ENCODE measurements at places on chromosomes 3 and 15.

DNA sequence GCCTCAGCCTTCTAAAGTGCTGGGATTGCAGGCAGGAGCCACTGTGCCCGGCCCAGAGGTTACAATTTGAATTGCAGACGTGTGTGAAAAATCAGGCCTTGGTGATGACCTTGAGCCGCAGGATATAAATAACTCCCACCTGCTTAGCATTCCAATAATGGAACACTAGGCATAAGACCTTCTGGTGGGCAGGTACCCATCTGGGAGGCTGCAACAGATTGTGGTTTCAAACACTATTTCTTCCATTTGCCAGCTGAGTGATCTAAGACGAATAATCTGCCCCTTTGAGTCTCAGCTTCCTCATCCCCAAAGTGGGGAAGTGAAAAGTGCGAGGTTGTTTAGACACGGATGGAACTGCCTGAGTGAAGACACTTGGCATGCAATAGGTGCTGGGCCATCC is 47.7 kb upstream of the HERC1 start:
- H3K27ac ChIP-seq = no peak overlapping the region
- ATAC-seq = no peak
- H3K27me3 ChIP-seq = no peaks in the 10 kb centered on the region

DNA sequence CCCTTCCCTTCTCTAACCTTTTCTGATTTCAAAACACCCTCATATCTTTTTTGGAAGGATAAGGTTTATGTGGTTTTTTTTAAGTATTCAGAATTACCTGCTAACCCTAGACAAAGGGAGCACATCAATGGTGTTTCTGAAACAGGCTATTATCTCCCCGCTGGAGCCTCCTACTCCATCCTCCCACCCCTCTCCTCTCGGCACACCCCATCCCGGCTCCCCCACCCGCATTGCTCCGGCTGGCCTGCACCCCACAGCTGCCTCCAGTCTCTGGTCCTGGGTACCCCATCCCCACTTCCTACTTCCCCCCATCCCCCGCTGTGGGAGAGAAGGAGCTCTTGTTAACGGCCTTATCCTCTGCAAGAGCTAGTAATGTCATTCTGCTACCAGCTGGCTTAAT is 59.2 kb downstream of the PDIA5 start:
- peaks cover 52% of the 10 kb centered on the region for H3K36me3 ChIP-seq
- H3K27ac ChIP-seq = no peak overlapping the region
- H3K27me3 ChIP-seq = no peaks in the 10 kb centered on the region
- no peak overlapping the region for H3K4me3 ChIP-seq

DNA sequence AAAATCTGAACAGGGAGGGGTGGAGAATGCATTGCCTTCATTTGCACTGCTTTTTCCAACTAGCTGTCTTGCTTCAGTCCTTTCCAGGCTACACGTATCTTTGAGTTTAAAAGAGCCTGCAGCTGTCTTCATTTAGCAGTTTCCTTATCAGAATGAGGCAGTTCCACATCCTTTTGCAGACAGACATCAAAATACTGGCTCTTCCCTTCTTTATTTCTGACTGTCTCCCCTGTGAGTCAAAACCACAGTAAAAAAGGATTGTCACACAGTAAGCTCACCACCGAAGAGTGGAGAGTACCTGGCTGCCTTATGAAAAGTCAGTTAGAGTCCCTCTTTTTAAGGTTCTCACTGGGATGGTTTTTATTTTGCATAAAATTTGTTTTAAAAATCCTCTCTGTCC is 205.5 kb upstream of the CD96 start:
- peaks cover 11% of the 10 kb centered on the region for H3K4me1 ChIP-seq
- peak; percentile 84 for ATAC-seq
- no peaks in the 10 kb centered on the region for H3K36me3 ChIP-seq
- H3K27ac ChIP-seq = peak overlapping the region; percentile 18
- H3K27me3 ChIP-seq = no peaks in the 10 kb centered on the region

- H3K4me3 ChIP-seq = no peak overlapping the region
- no peaks in the 10 kb centered on the region for H3K4me1 ChIP-seq
- H3K36me3 ChIP-seq = no peaks in the 10 kb centered on the region
- H3K27ac ChIP-seq = no peak overlapping the region
These were observed 735.8 kb downstream of the ZPLD1 start for GRCh38 chr3:103170651-103171050.

DNA sequence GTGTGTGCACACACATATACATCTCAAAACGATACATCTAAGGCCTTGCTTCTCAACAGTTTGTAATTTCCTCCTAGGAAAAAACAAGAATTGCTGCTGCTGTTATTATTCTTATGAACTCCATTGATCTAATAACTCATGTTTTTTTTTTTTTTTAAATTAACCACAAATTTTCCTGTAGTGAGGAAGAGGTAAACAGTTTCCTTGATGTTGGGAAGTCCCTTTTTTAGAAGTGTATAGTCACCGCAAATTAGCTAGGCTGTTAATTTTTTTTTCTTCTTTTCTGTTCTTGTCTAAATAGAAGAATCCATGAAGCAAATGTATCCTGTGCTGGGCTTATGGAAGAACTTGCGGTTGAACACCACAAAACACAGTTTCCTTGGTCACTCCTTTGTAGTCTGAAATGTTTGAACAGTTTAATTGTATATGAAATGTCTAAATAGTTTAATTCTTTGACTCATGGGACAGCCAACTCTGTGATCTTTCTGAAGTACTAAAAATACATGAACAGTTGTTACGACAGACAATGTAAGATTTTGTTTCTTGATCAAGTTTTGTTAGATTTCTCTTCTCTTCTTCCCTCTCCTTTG is 64.5 kb downstream of the MITF start:
- no peaks in the 10 kb centered on the region for H3K36me3 ChIP-seq
- no peaks in the 10 kb centered on the region for H3K4me1 ChIP-seq
- H3K4me3 ChIP-seq = no peak overlapping the region
- ATAC-seq = no peak
- no peak overlapping the region for H3K27ac ChIP-seq

DNA sequence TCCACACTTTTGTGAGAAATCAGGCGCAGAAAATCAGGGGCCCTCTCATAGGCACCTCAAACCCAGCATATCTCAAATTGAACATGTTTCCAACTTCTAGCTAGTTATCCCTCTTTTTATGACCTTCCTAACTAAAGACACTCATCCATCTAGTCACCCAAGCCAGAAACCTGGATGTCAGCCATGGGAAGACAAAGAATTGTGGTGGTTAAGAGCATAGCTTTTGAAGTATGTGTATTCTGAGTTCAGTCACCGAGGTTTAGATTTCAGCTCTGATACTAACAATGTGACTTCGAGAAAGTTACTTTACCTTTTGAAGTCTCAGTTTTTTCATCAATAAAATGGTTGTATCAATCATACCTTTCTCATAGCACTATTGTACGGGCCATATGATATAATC is 495.5 kb downstream of the NLGN1 start:
- ATAC-seq = no peak
- H3K4me3 ChIP-seq = no peak overlapping the region
- H3K4me1 ChIP-seq = no peaks in the 10 kb centered on the region
- H3K36me3 ChIP-seq = no peaks in the 10 kb centered on the region
- H3K27me3 ChIP-seq = no peaks in the 10 kb centered on the region

DNA sequence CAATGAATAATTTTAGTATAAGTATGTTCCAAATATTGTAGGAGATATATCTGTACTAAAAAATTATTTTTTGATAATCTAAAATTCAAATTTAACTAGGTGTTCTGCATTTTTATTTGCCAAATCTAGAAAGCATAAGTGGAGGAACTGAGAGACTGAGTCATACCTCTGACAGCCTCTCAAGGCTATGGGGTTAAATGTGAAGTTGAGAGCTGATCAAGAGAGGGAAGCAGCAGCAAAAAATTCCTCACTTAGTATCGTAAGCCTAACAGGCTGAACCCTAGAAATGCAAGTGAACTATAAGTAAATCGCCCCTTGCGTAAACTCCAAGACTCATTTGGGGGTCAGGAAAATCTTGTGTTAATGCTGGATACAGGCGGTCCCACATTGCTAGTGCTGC is 12.8 kb upstream of the TOPAZ1 start:
- no peaks in the 10 kb centered on the region for H3K4me1 ChIP-seq
- no peak overlapping the region for H3K4me3 ChIP-seq
- no peaks in the 10 kb centered on the region for H3K36me3 ChIP-seq
- ATAC-seq = no peak

GRCh38 chr3:119314821-119315220 is 20.6 kb downstream of the ARHGAP31 start:
- H3K36me3 ChIP-seq = peaks cover 31% of the 10 kb centered on the region
- no peaks in the 10 kb centered on the region for H3K27me3 ChIP-seq

DNA sequence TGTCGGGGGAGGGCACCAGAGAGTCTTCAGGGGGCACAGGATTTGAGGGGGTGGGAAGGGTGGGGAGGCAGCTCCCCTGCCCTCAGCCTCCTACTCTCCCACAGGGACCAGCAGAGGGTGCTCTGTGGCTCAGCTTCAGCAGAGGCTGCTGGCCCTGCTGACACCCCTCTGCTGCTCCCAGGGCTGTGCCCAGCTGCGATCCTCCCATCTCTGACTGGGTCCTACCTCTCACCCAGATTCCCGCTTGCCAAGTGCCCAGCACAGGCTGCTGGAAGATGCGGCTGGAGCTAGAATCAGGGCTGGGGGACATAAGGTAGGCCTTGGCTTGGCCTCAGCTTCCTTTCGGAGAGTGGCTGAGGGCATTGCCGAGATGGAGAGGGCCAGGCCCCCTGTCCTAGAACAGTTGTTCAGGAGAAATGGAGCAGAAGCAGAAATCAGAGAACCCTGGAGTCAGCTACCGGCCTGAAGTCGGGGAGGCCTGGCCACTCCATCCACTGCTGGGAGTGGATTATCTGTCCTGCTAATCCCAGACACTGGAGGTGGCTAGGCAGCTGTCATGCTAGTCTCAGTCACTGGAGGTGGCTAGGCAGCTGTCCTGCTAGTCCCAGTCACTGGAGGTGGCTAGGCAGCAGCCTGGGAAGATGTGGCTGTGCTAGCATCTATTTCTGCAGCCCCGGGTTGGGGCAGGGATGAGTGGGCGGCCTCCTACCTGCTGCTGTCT is 3.9 kb downstream of the GRM2 start:
- H3K4me3 ChIP-seq = no peak overlapping the region
- H3K27me3 ChIP-seq = no peaks in the 10 kb centered on the region
- no peak for ATAC-seq
- H3K27ac ChIP-seq = peak overlapping the region; percentile 99

- no peak overlapping the region for H3K27ac ChIP-seq
- H3K27me3 ChIP-seq = no peaks in the 10 kb centered on the region
- no peak overlapping the region for H3K4me3 ChIP-seq
- ATAC-seq = no peak
- H3K4me1 ChIP-seq = no peaks in the 10 kb centered on the region
These were observed 275.2 kb upstream of the CBLB start for GRCh38 chr3:106144030-106144429.

DNA sequence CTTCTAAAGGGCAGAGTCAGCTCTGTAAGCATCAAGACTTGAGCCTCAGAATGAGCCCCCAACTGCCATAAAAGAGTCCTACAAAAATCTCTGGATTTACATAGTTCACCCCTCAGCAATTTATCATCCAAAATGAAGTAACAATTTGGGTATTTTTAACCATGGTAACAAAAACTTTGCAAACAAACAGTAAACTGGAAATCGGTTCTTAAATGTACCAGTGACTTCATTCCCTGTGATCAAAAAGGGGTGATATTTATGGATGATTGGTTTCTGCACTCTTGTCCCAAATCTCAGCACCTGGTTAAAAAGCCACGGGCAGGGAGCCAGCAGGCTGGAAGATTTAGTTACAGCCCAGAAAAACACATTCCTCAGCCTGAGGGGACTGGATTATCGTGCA is 73.6 kb downstream of the TFG start:
- no peak for ATAC-seq
- no peaks in the 10 kb centered on the region for H3K36me3 ChIP-seq
- H3K27me3 ChIP-seq = no peaks in the 10 kb centered on the region
- H3K4me3 ChIP-seq = no peak overlapping the region
- H3K27ac ChIP-seq = no peak overlapping the region

DNA sequence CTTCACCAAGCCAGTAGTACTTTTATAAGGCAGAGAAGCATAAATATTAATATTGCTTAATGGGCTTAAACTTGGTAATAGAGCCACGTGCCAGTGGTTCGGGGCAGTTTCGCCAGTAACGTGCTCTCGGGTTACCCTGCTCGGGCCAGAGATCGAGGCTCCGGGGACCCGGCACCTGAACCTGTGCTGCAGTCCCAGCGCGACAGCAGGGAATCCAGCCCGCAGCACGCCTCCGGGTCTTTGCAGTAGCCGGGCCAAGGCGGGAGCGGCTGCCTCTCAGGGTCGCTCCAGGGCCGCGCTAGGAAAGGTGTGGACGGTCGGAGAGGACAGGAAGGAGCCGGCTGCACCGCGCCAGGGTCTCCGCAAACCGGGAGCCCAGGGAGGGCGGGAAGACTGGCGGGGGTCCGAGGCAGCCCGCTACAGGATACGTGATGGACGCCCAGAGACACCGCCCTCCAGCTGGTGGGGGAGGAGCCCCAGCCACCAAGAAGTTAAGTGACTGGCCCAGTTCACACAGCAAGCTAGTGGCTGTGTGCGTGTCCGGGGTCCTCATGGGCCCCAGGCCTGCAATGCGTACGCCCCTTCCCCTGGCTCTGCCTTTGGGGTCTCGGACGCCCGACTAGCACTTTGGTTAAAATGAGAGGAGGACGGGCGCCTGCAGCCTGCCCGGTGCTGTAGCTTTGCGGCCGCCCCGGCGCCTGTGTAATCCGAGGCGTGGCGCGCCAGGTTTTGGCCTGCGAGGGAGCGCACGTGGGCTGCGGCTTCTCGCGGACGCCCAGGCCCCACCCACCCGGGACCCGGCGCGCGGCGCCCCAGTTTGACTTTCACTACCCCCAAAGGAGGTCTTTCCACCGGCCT is 1.2 kb upstream of the PDE8A start:
- peak overlapping the region; percentile 89 for H3K27ac ChIP-seq
- H3K4me3 ChIP-seq = peak overlapping the region; percentile 88
- H3K36me3 ChIP-seq = no peaks in the 10 kb centered on the region
- H3K27me3 ChIP-seq = no peaks in the 10 kb centered on the region
- peaks cover 2% of the 10 kb centered on the region for H3K4me1 ChIP-seq

- H3K36me3 ChIP-seq = no peaks in the 10 kb centered on the region
- no peaks in the 10 kb centered on the region for H3K27me3 ChIP-seq
- H3K27ac ChIP-seq = no peak overlapping the region
- no peak overlapping the region for H3K4me3 ChIP-seq
- no peak for ATAC-seq
These were observed 83.5 kb downstream of the C3orf70 start for GRCh38 chr3:185069037-185070030.

GRCh38 chr3:185881926-185882325 is 55.9 kb downstream of the TRA2B start:
- ATAC-seq = no peak
- H3K4me1 ChIP-seq = no peaks in the 10 kb centered on the region
- no peak overlapping the region for H3K27ac ChIP-seq
- no peaks in the 10 kb centered on the region for H3K36me3 ChIP-seq
- H3K4me3 ChIP-seq = no peak overlapping the region

All from activated T-helper 17 cell treated with anti-CD3 and anti-CD28 coated beads, Interleukin-2, amount 50 U/mL, for 72 hours (primary cell).